ENCODE measurements at places on chromosomes 1 and 21.

- no peak for DNase-seq
These were observed 173.2 kb upstream of the B3GALT2 start for GRCh38 chr1:193359631-193360030.

DNA sequence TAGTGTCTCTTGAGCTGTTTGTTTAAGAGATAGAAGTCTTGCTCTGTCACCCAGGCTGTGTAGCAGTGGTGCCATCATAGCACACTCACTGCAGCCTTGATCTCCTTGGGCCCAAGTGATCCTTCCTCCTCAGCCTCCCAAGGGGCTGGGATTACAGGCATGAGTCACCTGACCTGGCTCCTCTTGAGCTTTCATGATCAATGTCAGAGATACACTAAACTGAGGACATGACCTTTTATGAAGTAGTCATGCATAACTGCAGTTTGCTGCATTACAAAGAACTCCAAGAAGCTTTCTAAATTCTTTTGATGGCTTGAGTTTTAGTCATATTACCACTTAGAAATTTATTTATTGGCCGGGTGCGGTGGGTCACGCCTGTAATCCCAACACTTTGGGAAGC, 77.7 kb downstream of the CC2D1B start:
- no peak for DNase-seq

- DNase-seq = no peak
These were observed 763 bp downstream of the AUNIP start for GRCh38 chr1:25858494-25858893.

- no peak for DNase-seq
These were observed 68.7 kb downstream of the NID1 start for GRCh38 chr1:235996048-235996785.

GRCh38 chr21:42437786-42438185, 34.1 kb downstream of the UBASH3A start:
- no peak for DNase-seq

DNA sequence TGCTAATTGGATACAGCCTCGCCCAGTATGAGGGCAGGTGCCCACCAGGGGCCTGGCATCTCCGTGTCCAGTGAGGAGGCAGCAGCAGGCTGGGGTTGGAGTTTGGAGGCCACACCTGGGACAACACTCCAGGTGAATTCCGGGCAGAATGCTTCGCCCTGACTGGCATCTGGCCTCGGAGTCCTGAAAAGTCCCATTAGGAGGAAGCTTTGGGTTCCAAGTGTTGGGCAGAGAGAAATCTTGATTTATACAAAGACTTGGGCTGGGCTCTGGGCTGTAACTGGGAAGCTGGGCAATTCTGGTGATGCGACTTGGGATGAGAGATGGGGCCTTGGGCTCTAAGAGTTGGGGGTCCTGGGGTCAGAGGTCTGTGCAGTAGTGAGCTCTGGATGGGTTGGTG, 48.1 kb upstream of the CSF3R start:
- DNase-seq = no peak

DNA sequence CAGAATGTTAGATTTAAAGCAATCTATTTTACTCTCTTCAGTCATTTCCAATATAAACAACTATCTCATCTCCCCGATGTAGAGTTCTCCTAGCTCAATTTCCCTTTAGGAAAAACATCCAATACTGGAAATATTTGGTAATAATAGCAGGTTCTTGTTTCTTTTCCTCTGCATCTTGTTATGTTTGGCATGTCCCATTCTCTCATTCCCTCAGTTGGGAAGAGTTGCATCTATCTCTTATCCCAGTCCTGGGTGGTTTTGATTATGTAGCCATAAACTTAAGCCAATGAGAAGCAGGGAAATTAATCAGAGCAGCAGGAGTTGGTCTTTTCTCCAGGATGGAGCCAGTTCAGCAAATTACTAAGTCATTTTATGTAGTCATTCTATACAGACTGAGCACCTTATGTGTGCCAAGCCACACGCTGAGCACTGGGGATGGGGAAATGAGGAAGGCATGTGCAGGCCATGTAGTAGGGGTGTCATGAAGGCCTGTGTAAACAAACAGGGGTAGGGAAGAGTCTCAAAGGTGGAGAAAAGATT, 418.2 kb upstream of the NFIA start:
- DNase-seq = no peak
